GM23338 (cell line): ENCODE measurements at places on chromosomes 13 and 19. TPM values are rescaled to one million over a fixed set of nuclear protein-coding genes. Genes with fewer than 3 reads are reported as not detected.

GRCh38 chr19:51571599-51571998 lies 516 bp downstream of the ZNF175 start:
- no peak for DNase-seq

DNA sequence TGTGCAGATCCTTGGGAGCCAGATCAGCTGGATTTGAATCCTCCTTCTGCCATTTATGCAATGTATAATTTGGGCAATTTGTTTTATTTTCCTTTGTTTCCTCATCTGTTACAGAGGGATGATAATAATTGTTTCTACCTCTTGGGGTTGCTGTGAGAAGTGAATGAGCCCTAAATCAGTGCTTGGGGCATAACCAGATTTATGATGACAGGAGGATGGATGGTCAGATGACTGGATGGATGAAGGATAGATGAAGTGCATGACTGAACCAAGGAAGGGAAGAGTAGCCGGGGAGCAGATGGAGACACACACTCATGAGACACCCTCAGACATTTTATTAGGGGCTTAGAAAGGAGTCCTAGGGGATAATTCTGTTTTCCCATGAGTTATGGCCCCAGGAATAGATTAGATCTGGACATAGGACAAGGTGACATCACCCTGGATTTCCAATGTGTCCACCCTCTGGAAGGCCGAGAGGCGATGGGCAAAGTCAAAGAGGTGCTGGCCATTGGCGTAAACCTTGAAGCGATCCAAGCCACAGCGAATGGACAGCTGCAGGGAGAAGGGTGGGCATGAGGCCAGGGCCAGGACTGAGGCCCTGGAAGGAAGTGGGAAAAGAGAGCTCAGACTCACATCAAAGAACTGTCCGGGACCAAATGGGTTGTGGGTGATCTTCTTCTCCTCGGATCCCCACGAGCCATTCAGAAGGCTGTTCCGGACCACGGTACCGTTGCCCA lies 11.2 kb downstream of the LGALS4 start:
- no peak for DNase-seq

DNA sequence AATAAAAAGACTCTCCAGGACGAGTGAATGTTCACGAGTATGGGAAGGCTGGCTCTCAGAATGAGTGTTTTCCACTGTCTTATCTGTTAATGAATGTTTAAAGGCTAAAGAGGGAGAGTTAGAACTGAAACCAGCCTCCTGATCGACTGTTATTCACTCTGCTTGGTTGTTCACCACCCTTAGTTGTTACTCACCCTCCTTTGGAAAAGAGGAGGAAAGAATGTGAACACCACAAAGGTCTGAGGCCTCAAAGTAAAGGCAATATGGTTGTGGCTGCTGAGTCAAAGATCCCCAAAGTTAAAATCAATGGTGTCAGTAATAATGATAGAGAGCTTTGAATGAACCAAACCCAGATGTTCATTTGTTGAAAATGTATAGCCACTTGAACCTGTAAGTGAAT lies 1793.2 kb upstream of the PCDH20 start:
- no peak for DNase-seq

- DNase-seq: no peak
These were observed 12.8 kb upstream of the CEACAM3 start for GRCh38 chr19:41783612-41784011.

- no peak for DNase-seq
These were observed 56.4 kb upstream of the GJB6 start for GRCh38 chr13:20288561-20288960.

The CYP4F8 gene
- not detected in 2 replicates for polyA plus RNA-seq

The BCKDHA gene
- polyA plus RNA-seq: 14.2 and 15.0 TPM in 2 replicates

The PTGIR gene
- not detected in 2 replicates for polyA plus RNA-seq

The MYBPC2 gene
- polyA plus RNA-seq: 5.9 and 6.1 TPM in 2 replicates

The CBLC gene
- 13.8 and 14.5 TPM in 2 replicates for polyA plus RNA-seq

GRCh38 chr13:50236898-50237318 lies 221.7 kb downstream of the KCNRG start:
- DNase-seq: no peak

- DNase-seq: peak; percentile 88
These were observed 12.4 kb downstream of the TMEM143 start for GRCh38 chr19:48351341-48351752.

- DNase-seq: no peak
These were observed 8.4 kb downstream of the NAPA start for GRCh38 chr19:47506459-47506858.

The FLT1 gene
- polyA plus RNA-seq: 22.3 and 26.8 TPM in 2 replicates

DNA sequence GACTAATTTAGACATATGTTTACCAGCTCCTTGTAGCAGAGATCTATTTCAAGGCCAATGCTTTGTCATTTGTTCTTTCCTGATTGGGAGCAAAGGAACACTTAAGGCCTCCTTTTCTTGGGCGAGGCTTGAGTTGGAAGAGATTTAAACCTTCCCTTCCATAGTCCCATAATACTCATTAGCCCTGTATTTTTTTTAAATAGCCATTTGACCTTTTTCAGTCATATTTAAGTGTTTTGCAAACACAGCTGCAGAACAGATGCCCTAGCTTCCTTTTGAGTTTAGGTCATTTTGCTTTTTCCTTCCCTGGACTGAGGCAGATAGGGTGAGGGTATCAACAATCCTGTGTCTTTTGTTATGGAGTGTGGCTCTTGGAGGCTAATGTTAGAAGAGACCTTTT lies 198.3 kb downstream of the NBEA start:
- DNase-seq: no peak

GRCh38 chr13:68851026-68851425 lies 1256.6 kb upstream of the ATXN8OS start:
- DNase-seq: no peak

- no peak for DNase-seq
These were observed 46.1 kb upstream of the ZNF780A start for GRCh38 chr19:40136818-40137217.

DNA sequence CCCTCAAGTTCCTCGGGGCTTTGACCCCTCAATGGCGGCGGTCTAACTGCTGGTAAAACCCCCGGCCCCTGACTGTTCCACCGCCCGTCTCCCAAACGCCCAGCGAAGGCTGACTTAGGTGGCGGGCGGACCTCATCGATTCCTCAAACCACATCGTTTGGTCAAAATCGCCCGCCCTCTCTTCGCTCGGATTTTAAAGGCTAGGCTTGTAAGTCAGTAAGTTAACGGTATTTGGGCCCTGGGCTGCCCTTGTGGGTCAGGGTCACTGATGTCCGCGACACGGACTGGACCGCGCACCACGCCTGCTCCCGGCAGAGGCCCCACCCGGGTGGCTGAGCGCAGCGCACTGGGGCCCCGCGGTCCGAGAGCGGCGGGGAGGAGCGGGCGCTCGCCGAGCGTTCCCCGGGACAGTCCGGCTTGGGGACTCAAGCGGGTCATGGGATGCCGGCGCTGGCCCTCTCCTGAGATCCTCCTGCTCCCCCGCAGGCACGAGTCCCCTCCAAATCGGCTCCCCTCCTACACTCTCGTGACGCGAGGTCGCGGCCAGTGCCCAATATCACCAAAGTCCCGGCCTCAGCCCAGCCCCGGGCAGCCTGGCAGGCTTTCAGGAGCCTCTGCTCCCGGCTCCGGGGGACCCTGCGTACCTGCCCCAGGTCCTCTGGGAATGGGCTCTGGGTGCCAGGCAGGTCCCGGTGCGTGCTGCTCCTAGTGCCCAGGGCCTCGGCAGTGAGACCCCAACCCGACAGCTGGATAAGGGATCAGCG lies 1.0 kb downstream of the FLT1 start:
- peak; percentile 59 for DNase-seq

The OR4F17 gene
- polyA plus RNA-seq: 0.36 TPM in 1 of 2 replicates, not detected in the other

The VSTM1 gene
- not detected in 2 replicates for polyA plus RNA-seq

The ZFP82 gene
- 10.8 and 16.8 TPM in 2 replicates for polyA plus RNA-seq

- DNase-seq: no peak
These were observed 128.8 kb downstream of the GGACT start for GRCh38 chr13:100459747-100460146.
